GF-D8 (cell line): ENCODE measurements at places on chromosomes 1 and 21.

- DNase-seq = no peak
Measured at GRCh38 chr21:38758501-38759214, 47.1 kb upstream of the ETS2 start.

- no peak for DNase-seq
Measured at GRCh38 chr1:76425201-76426145, 350.9 kb downstream of the ST6GALNAC3 start.

DNA sequence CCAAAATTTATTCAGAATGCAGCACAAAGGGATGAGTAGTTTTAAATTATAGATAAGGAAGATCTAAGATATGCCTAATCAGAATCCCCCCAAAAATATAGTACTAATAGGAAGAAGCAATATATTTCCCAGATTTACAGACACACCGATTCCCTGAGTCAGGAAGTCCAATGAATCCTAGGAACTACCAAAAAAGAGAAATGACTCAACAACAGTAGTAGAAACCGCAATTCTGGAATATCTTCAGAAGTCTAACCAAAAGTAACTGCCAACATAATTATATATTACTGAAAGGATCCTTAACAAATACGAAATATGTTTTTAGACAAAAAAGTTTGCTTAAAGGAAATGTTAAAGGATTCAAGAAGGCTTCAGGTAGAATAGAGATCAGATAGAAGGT is 10.3 kb downstream of the AHCTF1 start:
- DNase-seq = no peak

GRCh38 chr21:43809853-43810504 is 20.6 kb downstream of the RRP1 start:
- no peak for DNase-seq

GRCh38 chr21:38787461-38788274 is 18.1 kb upstream of the ETS2 start:
- DNase-seq = no peak

- no peak for DNase-seq
Measured at GRCh38 chr1:23224739-23225648, 7.7 kb upstream of the HTR1D start.

- DNase-seq = no peak
Measured at GRCh38 chr1:17436380-17437174, 2.9 kb downstream of the RCC2 start.

DNA sequence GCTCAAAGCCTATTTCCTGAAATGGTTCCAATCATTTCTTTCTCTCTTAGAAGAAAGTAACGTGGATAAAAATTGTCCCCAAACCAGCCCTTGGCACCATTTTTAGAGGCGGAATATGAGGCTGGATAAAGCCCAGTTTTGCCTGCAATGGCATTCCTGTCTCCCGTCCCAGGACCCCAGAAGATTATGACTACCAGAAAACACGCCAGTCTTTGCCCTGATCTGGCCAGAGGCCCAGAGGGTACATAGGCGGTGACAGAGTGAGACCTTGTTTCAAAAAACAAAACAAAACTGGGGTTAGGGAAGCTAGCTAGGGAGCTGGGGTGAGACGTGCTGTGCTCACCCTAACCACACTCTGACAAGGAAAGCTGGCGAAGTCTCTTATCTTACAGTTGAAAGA is at the start of gene AADACL4:
Gene AADACL4 (plus strand): TSS at position 301 of the 400 bp plus-strand sequence. CDS start 462 bp downstream, outside the sequence.
- DNase-seq = no peak

- no peak for DNase-seq
Measured at GRCh38 chr1:74629283-74629682, 44.3 kb downstream of the ERICH3 start.

GRCh38 chr1:78606274-78606673 is 14.0 kb upstream of the IFI44L start:
- DNase-seq = no peak

GRCh38 chr21:36542312-36543101 is 62.6 kb upstream of the CLDN14 start:
- DNase-seq = no peak

DNA sequence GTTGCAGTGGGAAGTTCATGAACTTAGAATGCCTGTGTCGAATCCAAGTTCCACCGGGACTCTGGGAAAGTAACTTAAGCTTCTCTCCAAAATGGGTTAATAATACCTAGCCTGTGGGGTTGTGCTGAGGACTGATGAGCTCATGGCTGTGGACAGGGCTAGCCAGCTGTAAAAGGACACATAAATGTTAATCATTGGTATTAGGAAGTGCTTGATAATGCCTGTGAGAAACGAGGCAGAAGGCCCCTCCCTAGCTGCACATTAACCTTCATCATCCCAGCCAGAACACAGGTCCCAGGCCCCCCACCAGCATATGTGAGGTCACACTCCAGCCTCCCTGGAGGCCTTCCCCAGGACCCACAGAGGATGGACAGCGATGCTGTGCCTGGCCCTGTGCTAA is 789 bp upstream of the GJB4 start:
- no peak for DNase-seq

GRCh38 chr1:10948463-10948775 is 64.0 kb upstream of the TARDBP start:
- no peak for DNase-seq

- no peak for DNase-seq
Measured at GRCh38 chr1:61227857-61228550, 145.6 kb downstream of the NFIA start.

- DNase-seq = no peak
Measured at GRCh38 chr1:188700116-188700515, 1777.5 kb downstream of the BRINP3 start.

DNA sequence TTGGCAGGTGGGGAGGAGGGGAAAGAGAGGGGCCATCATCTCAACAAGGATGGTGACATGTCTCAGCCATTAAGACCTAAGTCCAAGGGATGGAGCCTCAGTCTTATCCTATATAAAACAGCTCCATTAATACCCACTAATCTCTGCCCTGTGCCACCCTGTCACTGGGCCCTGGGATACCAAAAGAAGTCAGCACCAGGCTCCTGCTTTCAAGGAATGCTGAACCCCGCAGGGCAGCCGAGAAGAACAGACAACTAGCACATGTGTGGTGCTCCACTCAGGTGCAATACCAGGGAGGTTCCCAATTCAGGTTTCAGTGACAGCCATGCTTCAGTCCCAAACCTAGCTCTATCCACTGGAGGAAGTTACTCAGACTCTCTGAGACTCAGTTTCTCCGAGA is 128.4 kb downstream of the GRIK3 start:
- no peak for DNase-seq

DNA sequence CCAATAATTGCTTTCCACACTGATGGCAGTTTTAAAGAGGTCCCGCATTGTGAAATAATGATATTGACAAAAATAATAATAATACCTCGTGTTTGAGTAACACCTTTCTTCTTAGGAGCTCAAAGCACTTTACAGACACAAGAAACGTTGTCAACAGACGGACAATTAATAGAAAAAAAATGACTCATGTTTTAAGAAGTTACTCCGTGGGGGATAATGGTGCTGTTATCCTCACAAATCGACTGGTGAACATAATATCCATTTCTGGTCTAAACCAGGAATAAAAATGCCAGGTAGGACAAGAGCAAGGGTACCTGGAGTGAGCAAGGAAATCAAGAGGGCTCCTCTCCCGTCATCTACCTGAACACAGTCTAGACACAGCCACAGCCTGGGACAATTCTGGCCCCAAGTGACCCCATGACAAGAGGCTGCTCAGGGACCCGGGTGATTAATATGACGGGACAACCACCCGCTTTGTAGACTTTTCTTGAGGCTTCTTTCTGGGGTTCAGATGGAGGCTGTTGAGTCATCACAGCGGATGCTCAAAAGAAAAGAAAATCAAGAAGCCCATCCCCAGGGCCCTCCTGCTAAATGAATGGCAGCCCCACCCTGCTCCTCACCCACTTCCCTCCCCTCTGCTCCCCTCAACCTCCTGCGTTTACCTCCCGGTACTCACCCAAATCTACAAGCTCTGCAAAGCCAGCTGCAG is 146.2 kb upstream of the IRF2BP2 start:
- no peak for DNase-seq

DNA sequence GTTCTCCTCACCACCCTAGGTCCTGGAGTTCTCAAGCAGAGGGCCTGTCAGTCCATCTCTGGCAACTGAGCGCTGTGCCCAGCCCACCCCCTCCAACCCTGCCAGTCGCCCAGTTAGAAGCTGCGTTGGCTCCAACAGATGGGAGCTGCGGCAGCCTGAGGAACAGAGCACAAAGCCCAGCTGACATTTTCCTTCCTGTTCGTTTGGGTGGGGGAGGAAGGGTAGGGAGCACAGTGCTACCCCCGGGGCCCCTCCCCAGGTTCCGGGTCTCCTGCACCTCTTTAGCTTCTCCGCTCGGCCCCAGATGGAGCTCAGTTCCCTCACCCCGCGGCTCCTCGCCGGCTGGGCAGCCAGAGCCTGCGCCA is 1.4 kb downstream of the LRRN2 start:
- no peak for DNase-seq

GRCh38 chr1:29342351-29342750 is 106.0 kb downstream of the PTPRU start:
- DNase-seq = no peak
